Stimulated activated naive CD8-positive, alpha-beta T cell treated with anti-CD3 and anti-CD28 coated beads, Interleukin-15, Interleukin-2, amounts not matched to agents 100 U/mL and 50 U/mL, for 24 hours (primary cell): ENCODE measurements at places on chromosomes 6 and 20.

GRCh38 chr6:38487423-38487822 lies 152.3 kb downstream of the BTBD9 start:
- no peak for DNase-seq

GRCh38 chr6:134607411-134607810 lies 289.5 kb upstream of the SGK1 start:
- no peak for DNase-seq

DNA sequence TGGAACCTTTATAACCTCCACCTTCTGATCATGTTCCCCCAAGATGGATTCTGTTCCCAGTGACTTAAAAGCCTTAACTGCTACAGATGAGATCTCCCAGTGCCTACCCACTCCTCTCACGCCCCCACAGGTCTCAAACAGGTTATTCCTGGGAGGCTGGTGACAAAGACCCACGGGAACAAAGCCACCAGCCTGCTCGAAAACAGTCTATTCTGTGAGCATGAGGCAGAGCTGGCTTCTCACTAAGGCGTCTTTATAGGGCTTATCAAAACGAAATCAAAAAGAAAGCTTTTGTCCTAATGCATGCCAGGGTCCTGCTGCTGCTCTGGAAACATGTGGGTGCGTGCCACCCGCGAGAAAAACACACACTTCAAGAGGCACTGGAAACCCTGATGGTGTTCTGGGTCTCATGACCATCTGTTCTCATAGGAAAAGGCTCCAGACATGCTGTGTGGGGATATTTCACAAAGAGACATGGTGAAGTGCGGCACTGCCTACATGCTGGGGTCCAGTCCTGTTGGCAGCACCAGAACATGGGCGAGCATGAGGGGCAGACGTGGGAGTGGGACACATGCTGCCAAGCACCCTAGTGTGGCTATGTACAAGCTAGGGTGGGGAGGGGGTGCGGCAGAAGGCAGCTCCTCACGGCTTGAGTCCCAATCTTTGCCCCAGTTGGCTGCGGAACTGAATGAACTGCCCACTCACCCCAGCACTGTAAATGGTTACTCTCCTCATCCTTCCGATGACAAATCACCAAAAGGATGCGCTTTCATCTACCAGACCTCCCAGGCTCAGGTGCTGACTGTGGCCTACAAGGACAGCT lies 2.1 kb downstream of the FKBP1A start:
- no peak for DNase-seq

DNA sequence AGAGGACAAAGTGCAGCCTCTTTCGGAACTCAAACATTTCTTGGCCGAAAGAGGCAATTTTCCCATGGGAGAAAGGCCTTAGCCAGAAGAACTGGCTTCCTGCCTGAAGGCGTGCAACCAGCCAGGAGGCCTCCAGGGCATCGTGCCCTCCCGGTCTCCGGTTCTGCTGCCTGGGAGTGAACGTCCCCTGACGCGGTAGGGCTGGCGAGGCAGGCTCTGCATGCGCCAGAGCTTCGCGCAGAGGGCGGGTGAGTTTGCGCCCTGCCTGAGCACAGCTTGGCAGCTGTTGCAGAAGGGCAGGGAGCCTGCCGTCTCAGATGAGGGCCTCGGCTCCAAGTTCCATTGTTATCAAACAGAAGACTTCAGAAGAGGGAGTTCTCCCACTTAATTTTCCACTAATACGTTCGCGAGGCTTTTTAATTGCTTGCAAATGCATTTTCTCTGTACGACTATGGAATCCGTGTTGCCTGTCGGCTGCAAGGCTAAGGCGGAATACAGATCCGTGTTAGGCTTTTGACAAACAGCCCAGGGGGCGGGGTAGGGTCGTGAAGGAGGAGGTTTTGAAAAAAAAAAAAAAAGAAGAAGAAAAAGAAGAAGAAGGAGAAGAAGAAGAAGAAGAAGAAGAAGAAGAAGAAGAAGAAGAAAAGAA lies 5.5 kb upstream of the TFAP2D start:
- DNase-seq, result no peak

- DNase-seq, result no peak
Observed at GRCh38 chr6:80364149-80364548, 257.7 kb downstream of the BCKDHB start.

- DNase-seq, result no peak
Observed at GRCh38 chr6:43963877-43964658, 163.2 kb downstream of the MRPL14 start.

DNA sequence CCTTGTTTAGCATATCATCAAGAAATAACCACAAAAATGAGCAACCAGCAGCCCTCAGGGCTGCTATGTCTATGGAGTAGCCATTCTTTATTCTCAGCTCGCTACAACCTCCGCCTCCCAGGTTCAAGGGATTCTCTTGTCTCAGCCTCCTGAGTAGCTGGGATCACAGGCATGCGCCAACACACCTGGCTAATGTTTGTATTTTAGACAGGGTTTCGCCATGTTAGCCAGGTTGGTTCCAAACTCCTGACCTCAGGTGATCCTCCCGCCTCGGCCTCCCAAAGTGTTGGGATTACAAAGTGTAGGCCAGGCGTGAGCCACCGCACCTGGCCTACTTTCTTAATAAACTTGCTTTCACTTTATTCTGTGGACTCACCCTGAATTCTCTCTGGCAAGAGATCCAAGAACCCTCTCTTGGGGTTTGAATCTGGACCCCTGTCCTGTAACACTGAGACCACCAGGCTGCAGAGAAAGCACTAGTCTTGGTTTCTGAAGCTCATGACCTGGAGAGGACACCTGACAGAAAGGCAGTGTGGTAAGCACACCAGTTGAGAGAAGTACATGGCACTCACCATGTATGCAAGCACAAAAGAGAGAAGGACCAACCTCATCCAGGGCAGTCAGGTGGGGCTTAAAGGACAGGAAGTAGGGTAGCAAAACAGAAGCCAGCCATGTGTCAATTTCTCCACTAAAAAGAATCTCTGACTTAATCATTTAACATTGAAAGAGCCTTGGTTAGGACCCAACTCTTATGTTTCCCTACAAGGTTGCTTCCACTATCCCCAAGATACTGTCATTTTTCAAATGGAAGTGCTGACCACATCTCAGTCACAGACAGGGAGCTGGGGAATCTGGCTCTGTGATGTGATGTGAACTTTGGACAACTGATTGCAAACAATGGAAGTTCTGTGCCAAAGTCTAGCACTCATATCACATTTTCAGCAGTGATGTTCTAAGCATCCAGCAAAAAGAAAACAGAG lies 97.4 kb upstream of the DST start:
- DNase-seq, result no peak

GRCh38 chr6:142374965-142375733 lies 73.3 kb downstream of the ADGRG6 start:
- DNase-seq, result no peak

DNA sequence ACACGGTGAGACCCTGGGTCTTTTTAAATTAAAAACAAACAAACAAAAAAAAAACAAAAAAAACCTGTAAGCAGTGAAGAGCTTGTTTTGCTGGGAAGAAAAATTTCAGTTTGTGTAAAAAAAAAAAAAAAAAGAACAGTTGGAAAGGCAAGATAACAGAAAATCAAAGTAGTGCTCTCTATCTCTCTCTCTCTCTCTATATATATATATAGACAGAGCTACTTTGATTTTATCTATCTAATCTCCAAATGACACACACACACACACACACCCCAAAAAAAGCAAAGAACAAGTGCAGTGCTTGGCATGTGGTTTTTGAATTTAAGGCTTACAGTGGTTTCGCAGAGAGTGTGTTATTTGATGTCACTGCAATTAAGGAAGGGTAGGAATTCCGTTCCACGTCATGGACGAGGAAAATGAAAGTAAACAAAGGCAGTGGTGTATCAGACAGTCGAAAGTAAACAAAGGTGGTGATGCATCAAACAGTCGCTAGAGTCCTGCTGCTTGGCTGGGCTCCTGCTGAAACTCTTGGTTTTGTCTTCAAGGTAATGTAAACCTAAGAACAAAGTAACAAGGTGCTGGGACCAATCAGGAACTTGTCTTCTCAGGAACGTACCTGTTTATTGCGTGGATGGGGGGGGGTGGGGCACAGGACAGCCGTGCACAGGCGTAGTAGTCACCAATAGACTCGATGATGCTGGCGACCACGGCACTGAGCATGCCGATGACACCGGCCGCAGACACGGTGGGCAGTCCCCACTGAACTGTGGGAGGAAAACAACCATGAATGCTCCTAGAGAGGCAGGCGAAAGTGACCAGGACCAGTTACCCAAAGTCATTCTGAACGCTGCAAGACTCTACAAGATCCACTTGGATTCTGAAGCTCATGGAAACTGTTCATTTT lies 131.8 kb downstream of the SLC23A2 start:
- no peak for DNase-seq
